ENCODE measurements at places on chromosomes 1 and 21.
A peak's percentile ranks its signal among the peaks of the same experiment; 100 is the strongest.

GRCh38 chr21:15749861-15750159, 20.0 kb downstream of the USP25 start:
- peak; percentile 44 for DNase-seq

DNA sequence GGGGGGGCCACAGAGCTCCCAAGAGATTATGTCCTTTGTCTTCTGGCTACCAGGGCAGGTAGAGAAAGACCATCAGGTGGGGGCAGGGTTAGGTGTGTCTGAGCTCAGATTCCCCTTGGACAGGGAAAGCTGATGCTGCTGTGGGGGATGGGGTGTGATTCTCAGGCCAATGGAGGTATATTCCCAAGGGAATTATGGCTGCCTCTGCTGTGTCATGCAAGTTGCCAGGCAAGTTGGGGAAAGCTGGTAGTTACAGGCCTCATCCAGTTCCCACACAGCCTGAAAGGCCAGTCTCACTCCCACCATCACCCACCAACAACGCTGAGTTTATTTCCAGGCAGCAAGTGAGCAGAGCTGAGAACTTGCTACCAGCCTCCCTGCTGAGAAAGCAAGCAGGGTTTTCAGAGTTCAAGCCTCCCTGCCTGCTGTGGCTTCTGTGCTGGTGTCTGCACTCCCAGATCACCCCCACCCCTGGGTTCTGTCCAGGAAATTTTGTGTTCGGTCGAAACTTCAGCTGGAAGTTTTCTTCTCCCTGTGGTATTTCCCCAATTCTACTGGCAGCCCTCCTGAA, 21.3 kb downstream of the IFI16 start:
- peak; percentile 25 for DNase-seq

DNA sequence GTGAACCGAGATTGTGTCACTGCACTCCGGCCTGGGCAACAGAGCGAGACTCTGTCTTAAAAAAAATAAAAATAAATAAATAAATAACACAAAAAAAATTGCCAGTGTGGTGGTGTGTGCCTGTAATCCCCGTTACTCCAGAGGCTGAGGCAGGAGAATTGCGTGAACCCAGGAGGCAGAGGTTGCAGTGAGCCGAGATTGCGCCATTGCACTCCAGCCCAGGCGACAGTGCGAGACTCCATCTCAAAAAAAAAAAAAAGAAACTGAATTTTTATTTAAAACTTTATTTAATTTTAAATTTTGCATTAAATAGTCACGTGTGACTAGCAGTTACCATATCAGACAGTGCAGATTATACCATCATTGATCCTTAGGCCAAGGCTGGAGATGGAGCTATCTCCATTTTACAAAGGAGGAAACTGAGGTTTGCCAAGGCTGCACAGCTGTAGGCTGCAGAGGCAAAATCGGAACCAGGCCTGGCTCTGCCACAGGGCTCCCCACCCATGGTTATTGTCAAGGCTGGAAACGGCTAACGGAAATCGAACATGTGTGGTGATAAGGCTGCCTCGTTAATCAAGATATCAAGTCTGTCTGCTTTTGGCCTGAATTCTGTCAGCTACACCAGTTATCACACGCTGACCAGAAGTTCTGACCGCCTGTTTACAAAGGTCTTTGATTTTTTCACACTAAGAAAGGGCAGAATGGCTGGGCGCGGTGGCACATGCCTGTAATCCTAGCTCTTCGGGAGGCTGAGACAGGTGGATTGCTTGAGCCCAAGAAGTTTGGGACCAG, 20.5 kb downstream of the HSPG2 start:
- no peak for DNase-seq

- DNase-seq, result no peak
Observed at GRCh38 chr1:150530491-150531159, 15.1 kb downstream of the FALEC start.

GRCh38 chr1:7960165-7960564, 1.3 kb upstream of the PARK7 start:
- DNase-seq, result no peak

DNA sequence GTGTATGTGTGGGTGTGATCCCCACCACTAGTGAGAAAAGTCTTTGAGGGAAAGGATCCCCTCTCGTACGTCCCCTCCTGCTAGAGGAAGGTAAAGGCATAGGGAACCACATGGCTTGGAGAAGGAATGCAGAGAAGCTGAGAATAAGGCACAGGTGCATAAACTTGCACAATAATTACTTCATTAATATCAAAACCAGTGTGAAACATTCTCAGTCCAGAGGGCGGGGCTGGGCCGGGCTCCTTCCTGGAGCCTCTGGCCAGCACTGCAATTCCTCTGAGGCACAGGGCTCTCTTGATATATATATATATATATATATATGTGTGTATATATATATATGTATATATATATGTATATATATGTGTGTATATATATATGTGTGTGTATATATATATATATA, 162.6 kb downstream of the TSEN15 start:
- no peak for DNase-seq

GRCh38 chr1:51093581-51093980, 8.4 kb upstream of the C1orf185 start:
- DNase-seq, result peak; percentile 14

- no peak for DNase-seq
Observed at GRCh38 chr1:41580021-41580420, 95.5 kb upstream of the EDN2 start.

DNA sequence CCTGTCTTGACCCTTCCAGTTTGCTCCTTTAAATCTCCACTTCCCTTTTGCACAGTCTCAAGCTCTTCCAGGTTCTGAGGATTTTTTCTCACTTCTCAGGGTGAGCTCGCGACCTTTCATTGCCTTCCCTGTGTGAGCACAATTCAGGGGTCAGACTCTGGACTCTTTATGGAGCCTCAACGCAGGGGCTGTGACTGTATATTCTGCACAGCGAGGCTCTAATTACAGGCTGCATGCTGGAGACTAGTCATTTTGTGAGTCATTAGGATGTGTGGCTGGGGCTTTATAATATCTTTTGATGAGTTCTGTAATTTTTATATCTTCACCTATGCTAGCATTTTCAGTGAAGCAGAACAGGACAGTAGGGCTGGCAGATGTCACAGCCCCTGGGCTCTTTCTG, 270.7 kb downstream of the KAZN start:
- DNase-seq, result no peak

DNA sequence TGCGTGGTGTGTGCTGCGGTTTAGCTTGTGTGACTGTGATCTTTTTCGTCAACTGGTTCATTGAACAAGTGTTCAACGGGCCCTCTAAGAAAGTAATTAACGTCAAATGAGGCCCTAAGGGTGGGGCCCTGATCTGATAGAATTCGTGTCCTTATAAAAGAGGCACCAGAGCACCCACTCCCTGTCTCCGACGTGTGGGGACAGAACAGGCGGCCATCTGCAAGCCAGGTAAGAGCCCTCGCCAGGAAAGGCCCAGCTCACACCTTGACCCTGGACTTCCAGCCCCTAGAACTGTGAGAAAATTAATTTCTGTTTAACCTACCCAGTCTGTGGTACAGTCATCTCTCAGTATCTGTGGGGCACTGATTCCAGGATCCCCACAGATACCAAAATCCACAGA, 20.4 kb upstream of the SAMD11 start:
- DNase-seq, result no peak

- no peak for DNase-seq
Observed at GRCh38 chr21:40882192-40882915, 35.4 kb upstream of the DSCAM start.

GRCh38 chr1:12302798-12303447, 73.1 kb downstream of the VPS13D start:
- DNase-seq, result peak; percentile 50

DNA sequence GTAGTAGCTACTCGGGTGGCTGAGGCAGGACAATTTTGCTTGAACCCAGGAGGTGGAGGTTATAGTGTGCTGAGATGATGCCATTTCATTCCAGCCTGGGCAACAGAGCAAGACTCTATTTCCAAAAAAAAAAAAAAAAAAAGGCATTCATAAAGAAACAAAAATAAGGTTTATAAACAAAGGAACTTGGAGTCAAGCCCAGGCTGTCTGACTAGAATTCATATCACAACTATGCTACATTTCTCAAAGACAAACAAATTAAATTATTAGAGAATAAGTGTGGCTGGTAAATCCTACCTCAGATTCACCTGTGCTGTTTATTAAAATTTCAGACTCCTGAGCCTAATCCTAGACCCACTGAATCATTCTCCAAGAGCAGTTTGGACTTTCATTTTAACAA, 4.2 kb downstream of the GCLM start:
- no peak for DNase-seq
